ENCODE measurements at places on chromosomes 7 and 10. TPM values are rescaled to one million over a fixed set of nuclear protein-coding genes. Genes with fewer than 3 reads are reported as not detected.

DNA sequence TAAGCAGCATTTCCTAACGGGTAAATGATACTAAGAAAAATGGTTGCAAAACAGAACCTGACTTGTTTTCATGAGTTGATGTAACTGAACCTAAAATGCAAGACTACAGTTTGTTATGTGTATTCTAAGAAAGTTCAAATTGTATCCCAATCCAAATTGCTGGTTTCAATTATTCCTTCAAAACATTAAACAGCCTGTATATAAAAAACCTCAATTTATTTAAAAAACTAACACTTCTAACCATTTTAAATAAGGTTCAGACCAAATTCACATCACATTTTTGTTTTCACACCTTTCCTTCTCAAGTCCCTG, 80.9 kb downstream of the LRRC17 start:
- DNase-seq = no peak

GRCh38 chr7:112546723-112547513, 66.1 kb downstream of the LSMEM1 start:
- no peak for DNase-seq

GRCh38 chr7:18540396-18540795, 44.8 kb downstream of the HDAC9 start:
- DNase-seq = no peak

- DNase-seq = no peak
These were observed 8.1 kb downstream of the IRF5 start for GRCh38 chr7:128945668-128946366.

The MYL10 gene
- total RNA-seq = not detected
